ENCODE measurements at places on chromosomes 12 and 14.
A peak's percentile ranks its signal among the peaks of the same experiment; 100 is the strongest.

DNA sequence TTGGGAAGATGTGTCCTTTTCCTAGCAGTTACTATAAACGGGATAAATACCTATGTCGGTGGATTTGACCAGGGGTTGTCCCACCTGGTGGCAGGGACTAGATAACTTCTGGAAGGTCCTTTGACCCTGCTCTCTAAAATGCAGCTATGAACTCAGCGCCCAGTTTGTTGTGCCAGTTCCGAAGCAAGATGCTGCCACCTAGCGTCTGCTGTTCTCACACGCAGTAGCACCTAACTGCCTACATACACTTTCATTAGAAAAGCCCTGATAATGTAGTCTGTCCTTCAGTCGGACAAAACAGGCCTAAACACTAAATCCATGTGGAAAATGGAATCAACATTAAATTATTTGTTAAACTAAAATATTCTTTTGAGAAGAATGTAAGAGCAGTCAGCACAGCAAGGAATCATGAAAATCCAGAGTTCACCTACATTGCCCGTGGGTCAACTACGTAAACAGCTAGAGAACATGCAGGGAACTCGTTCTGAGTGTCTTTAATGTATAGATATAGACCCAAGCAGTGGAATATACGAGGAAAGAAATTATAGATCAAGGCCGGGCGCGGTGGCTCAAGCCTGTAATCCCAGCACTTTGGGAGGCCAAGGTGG is 51.1 kb upstream of the CRACR2A start:
- DNase-seq, result peak; percentile 63

- no peak for DNase-seq
These were observed 80.1 kb downstream of the ADCK1 start for GRCh38 chr14:77880056-77880455.

GRCh38 chr14:87108726-87109125 is 884.3 kb downstream of the GALC start:
- no peak for DNase-seq

- no peak for DNase-seq
These were observed 86.3 kb upstream of the LMNTD1 start for GRCh38 chr12:25639406-25639805.

DNA sequence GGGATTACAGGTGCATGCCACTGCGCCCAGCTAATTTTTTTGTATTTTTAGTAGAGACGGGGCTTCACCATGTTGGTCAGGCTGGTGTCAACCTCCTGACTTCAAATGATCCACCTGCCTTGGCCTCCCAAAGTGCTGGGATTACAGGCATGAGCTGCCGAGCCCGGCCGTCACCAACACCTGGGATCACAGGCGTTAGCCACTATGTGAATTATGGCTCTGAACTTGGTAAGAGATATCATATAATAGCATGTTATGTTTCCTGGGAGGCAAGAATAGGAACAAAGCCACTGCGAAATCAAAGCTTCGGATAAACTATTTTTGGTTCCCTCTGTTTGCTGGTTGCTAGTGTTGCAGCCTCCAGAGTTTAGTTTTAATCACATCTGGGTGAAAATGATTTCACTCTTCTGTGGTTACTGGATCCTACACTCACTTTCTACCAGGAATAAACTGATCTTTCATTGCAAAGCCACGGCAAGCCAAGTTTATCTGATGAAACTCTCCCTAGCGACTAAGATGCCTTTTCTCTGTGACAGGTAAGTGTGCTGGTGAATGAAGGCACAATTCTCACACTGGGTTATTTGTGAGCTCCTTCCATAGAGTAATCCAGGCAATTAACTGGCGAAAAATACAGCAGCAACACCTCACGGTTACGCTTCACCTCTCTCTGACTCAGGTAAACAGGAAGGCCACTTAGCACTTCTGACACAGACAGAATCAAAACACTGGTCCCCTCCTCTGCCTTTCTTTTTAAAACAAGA is 16.7 kb downstream of the SNRNP35 start:
- no peak for DNase-seq

DNA sequence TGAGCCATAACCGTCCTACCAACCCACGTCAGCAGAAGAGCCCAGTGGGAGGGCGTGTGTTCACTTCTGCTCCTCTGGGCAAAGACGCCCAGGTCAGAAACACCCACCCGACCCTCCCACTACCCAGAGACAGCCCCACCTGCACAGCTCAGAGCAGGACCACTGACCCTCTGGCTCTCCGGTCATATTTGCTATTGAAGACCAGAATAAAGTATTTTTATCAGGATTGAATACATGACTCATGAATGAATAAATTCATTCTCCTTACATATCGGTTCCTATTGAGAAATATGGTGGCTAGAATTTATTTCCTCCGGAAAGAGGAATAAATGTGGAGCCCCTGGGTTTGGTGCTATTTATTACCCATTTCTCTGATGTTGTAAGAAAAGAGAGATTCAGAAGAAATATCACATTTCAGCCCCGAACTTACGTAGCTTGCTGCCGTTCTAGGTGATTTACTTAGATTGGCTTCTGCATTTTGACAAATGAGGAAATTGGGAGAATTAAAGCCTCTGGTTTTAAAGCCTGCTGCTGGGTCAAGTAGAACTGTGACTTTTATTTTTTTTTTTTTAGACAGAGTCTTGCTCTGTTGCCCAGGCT is 36.4 kb upstream of the P2RX7 start:
- DNase-seq, result no peak

- DNase-seq, result no peak
These were observed 5.2 kb upstream of the AAAS start for GRCh38 chr12:53326460-53327185.

- DNase-seq, result no peak
These were observed 60.1 kb downstream of the ADCK1 start for GRCh38 chr14:77859934-77860570.

GRCh38 chr12:11832093-11832492 is 182.6 kb downstream of the ETV6 start:
- DNase-seq, result no peak

GRCh38 chr12:66836623-66837310 is 157.9 kb upstream of the GRIP1 start:
- peak; percentile 32 for DNase-seq

- DNase-seq, result no peak
These were observed 9.4 kb upstream of the WNT5B start for GRCh38 chr12:1619587-1619986.

DNA sequence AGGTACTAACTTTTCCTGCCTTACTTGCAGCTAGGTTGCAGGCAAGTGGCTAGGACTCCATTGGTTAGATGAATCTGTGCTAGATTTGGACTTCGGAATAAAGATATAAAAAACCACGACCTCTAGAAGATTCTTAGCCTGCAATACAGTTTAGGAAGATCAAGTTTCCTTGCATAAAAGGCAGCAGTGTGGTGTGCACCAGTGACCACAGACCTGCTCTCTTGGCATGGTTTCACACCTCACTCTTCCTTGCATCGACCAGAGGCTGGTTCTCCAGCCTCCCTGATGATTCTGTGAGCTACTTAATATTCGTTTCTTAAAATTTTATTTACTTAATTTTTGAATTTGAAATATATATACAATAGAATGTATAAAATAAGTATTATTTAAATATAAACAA is 9.8 kb downstream of the KLHDC1 start:
- no peak for DNase-seq

GRCh38 chr14:89212386-89213235 is 204.4 kb downstream of the FOXN3 start:
- no peak for DNase-seq

DNA sequence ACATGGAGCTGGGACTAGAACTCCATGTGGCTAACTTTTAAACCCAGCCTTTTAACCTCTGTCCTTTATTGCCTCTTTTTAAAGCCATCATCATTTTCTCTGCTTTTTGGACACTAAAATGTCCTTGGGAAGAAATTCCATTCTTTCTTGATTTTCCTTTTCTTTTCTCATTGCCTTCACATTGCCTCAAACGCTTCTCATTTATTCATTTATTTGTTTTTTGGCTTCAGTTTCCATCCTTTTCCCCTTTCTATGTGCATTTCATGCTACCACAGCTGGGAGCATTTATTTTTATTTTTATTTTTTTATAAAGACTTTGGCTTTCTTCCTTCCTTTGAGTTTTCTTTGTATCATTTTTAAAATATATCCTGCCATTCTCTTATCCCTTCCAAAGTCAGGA is 212.2 kb downstream of the DACT1 start:
- DNase-seq, result no peak

DNA sequence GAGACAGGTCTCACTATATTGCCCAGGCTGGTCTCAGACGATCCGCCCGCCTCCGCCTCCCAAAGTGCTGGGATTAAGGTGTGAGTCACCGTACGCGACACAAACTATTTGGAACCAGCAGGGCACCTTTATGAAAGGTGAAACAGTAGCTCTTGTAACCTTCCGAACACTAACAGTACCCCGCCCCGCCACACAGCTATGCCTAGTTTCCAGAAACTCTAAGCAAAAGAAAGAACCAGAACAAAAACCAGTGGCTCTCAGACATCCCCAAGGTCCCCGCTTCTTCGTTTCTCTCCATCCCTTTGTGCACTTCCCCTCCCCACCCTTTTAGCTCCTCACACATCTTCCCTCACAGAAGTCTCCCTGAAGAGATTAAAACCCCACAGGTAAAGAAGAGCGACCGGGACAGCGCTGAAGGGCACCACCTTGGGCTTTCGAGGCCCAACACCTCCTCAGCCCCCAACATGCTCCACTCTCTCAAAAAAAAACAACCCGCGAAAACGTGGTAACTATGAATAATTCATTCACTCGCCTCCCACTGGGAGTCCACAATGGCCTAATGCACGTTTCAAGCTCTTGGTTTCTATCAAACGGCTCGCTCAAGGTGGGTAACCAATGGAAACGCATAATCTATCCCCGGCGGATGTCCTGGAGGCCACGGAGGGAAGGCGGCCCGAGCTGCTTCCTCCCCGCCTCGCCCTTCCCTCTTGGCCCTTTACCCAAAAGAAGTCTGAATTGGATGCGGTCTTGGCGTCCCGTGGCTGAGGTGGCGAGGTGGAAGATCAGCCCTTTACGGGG is 877 bp downstream of the BAG5 start:
- DNase-seq, result peak; percentile 72

GRCh38 chr12:100733817-100734593 is 60.6 kb upstream of the ANO4 start:
- DNase-seq, result no peak

DNA sequence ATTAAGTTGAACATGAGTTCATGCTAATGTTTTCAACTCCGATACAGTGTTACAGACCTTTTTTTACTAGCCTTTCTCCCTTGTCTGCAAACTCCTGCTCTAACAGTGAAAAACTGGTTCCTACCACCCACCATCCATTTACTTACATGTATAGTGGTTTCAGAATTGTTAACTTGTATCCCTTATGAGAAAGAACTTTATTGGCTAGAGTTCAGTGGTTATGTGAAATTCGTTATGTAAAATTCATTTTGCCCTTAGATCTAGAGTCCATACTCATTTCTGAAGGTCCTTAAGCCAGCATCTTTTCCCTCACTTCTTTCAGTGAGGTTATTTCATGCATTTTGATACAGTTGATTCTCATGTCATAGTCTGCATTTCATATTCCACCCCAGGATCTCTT is 51.0 kb downstream of the PRKCH start:
- no peak for DNase-seq

- no peak for DNase-seq
These were observed 58.7 kb downstream of the SSH1 start for GRCh38 chr12:108798551-108799221.

DNA sequence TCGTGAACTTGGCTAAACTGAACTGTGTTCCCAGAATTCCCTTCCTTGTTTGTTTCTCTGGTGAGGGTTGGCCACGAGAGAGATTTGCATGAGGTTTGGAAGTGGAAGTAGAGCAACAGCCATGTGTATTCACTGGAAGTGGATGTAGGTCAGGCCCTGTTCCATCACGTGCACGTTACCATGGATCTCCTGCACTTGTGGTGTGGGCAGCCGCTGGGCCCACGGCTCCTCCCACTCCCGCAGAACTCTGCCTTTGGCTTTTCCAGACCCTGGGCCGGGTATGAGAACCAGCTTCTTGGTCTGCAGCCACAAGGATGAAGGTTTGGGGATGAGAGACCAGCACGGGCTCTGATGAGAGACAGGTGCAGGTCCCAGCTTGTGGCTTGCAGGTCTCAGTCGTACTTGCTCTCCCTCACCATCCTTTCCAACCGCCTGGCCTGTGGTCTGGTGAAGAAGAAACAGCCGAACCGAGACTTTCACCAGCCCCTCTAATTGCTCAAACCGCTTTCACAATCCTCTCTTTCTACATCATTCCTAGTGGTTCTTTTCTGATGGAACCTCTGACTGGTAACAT is 94.9 kb downstream of the DUSP16 start:
- DNase-seq, result peak; percentile 18

- no peak for DNase-seq
These were observed 1302.3 kb downstream of the FSCB start for GRCh38 chr14:43204816-43205215.

- DNase-seq, result no peak
These were observed 4.4 kb downstream of the KLC1 start for GRCh38 chr14:103633391-103633790.

- DNase-seq, result no peak
These were observed 16.3 kb downstream of the DYNC1H1 start for GRCh38 chr14:101980700-101981099.

GRCh38 chr12:130299574-130299973 is 38.1 kb upstream of the PIWIL1 start:
- no peak for DNase-seq

DNA sequence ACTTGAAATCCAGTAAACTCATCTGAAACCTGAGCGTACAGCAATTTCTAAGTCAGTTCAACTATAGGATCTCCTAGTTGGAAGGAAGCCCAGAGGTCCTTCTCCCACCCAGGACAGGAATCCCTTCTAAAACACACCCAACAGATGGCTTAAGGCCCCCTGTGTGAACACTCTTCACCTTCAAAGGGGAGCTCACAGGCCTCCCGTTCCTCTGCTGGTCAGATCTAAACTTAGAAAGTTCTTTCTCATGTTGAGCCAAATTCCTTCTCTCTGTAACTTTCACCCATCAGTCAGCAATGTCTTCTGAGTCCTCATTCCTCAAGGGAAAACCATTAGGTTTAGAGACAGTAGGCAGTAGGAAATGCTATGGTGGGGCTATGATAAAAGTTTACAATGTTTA is 355.2 kb downstream of the PCNX1 start:
- DNase-seq, result no peak

DNA sequence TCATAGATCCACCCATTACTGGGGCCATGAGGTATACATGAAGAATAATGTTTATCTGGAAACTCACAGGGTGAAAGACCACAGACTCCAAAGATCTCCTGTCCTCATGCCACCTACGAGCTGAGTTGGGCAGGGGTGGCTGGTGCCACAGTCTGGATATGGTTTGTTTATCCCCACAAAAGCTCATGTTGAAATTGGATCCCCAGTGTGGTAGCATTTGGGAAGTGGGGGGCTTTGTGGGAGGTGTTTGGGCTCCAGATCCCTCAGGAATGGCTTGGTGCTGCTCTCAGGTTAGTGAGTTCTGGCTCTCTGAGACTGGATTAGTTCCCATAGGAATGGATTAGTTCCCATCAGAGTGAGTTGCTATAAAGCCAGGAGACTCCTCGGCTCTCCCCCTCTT is 192.3 kb upstream of the FSCB start:
- DNase-seq, result no peak

DNA sequence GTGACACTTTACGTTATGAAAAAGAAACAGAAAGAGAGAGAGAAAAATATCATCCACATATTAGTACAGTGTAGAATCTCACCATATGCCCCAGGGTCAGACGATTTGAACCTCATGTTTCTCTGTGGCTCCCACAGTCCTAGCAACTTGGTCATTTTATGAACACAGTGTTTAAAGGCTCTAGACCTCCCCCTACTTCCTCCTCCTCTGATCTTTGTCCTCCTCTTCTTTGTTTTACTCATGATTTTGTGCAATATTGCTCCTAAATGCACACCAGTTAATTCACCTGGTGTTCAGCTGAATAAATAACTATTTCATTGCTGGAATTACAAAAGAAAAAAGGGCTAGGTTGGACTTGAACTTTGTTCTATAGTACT is 18.2 kb downstream of the GLT1D1 start:
- no peak for DNase-seq
